Fibroblast of skin of right biceps (primary cell): ENCODE measurements at places on chromosomes 5 and 9.
A peak's percentile ranks its signal among the peaks of the same experiment; 100 is the strongest.

- DNase-seq, result peak; percentile 78
Observed at GRCh38 chr9:112532427-112532826, 45.8 kb downstream of the KIAA1958 start.

- DNase-seq, result peak; percentile 33
Observed at GRCh38 chr5:178483620-178484019, 106.6 kb downstream of the COL23A1 start.

DNA sequence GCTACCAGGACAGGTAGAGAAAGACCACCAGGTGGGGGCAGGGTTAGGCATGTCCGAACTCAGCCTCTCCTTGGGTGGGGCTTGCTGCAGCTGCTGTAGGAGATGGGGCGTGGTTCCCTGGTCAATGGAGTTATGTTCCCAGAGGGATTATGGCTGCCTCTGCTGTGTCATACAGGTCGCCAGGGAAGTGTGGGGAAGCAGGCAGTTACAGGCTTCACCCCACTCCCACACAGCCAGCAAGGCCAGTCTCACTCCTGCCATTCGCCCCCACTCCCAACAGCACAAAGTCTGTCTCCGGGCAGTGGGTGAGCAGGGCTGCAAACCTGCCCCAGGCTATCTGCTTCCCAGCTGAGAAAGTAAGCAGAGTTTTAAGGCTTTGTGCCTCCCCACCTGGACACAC lies 20.0 kb upstream of the CEP72 start:
- no peak for DNase-seq

DNA sequence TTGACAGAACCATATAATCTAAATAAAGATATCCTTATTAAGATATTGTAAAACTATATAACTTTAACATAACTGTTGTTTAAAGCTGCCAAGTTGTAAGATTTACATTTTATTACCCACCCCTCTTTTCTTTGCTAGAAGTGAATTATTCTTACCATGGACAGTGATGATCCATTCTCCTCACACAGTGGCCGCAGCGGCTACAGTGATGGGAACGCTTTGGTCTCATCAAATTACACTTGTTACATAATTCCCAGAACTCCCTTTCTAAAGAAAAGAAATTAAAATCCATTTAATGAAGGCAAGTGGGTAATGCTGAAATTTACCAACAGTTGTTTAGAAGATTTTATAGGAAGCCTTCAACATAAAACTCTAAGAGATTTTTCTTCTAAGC lies 31.2 kb downstream of the ZDHHC21 start:
- DNase-seq, result no peak

- DNase-seq, result no peak
Observed at GRCh38 chr5:170289121-170289520, 8.5 kb downstream of the LCP2 start.

GRCh38 chr5:43371821-43372220 lies 40.4 kb downstream of the CCL28 start:
- DNase-seq, result no peak

DNA sequence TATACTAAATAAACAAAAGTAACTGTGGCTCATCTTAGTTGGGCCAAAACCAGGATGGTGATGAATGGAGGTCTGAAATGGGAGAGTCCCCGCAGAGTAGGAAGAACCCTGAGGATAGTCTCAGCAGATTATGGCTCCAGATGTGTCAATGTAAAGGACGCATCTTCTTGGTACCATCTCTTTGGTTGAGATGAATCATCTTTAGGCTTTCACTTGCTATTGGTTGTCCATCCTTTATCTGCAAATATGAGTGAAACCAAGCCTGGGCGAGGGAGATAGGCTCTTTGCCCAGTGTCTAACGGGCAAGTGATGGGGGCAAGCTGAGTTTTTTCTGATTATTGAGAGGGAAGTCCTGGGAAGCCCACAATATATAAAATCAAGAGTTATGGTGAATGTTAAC lies 19.4 kb upstream of the LCP2 start:
- no peak for DNase-seq
